ENCODE measurements at places on chromosomes 16 and 17.

DNA sequence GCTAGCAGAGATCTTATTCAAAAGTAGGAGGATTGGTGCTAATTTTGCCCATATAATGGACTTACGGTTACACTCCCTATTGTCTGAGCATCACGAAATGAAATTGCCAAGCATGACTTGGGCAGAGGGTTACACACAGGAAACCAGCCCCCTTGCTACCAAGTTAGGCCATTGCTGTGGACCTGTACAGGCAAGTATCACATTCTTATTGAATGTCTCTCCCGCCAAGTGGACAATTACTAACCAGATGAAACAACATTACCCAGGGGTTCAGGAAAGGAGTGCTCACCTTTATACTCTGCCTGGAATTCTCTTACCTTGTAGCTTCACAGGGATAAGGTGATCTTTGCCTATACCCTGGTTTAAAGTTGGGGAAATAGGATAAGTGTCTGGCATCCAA lies 70.6 kb upstream of the TOX3 start:
- no peak for DNase-seq

DNA sequence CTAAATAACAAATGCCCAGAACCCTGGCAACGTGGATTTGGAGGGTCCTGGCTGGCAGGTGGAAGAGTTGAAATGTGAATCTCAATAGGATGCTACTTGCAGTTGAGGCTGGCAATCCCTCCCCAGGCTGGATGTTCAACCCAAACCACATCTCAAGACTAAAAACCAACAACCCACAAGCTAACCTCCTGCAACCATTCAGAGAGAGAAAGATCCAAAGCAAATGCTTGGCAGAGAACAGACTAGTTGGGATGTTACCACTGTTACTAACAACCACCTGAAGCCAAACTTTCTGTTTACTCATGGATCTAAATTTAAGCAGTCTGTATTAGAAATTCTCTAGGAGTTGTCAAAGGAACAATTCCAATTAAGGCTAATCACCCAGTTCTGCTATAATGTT lies 27.9 kb downstream of the SMG6 start:
- no peak for DNase-seq

- DNase-seq = no peak
These were observed 165.8 kb downstream of the CHD9 start for GRCh38 chr16:53220585-53220984.

DNA sequence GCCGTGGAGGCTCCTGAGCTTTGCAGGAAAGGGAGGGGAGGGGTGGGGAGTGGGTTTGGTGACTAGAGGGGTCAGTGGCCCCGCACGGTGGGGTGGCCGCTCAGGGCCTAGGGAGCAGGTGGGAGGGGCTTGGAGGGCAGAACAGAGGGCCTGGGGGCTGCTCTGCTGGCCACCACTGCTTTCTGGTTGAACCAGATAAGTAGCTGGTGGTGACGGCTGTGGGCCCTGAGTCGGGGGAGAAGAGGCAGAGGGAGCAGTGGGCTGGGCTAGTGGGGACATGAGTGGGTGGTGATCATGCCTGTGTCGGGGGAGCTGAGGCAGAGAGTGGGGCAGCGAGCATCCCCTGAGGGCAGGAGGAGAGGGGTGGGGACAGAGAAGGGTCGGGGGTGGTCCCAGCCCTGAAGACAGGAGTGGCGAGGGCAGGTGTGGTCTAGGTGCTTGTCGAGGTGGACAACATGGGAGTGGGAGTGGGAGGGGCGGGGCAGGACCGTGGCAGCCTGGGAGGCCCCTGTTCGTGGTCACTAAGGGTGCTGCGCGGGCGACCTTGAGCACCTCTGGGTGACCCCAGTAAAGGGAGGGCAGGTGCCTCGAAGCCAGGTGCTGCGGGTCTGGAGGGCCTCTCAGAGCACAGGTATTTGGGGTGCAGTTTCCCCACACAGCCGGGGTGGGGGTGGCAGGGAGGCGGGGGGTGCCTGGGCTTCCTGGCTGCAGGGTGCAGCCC lies 6.3 kb upstream of the CD7 start:
- peak; percentile 60 for DNase-seq

- DNase-seq = peak; percentile 44
These were observed 71.2 kb upstream of the LGALS9 start for GRCh38 chr17:27559506-27560481.

DNA sequence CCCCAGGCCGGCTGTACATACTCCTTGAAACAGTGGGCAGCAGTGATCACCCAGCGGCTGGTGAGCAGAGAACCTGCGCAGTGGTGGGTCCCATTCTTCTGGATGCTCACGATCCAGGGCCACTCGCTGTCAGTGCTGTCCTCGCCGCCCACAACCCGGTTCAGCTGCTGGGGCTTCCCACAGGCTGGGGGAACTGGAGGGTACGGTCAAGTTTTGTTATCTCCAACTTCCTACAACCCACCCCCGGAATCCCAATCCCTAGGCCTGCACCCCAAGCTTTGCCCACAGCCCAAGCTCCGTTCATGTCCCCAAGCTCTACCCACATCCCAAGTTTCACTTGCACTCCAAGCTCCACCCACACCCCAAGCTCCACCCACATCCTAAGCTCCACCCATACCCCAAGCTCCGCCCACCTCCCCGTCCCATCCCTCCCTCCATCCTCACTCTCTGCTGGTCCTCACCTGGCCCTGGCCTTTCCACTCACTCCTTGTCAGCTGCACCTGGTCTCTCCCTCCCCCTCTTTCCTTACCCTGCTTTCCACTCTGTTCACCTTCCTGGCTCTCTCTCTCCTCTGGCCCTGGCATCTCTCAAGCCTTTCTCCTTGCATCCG lies 1.8 kb downstream of the PRSS22 start:
- peak; percentile 62 for DNase-seq

GRCh38 chr16:86988920-86989696 lies 328.1 kb downstream of the C16orf95 start:
- no peak for DNase-seq

DNA sequence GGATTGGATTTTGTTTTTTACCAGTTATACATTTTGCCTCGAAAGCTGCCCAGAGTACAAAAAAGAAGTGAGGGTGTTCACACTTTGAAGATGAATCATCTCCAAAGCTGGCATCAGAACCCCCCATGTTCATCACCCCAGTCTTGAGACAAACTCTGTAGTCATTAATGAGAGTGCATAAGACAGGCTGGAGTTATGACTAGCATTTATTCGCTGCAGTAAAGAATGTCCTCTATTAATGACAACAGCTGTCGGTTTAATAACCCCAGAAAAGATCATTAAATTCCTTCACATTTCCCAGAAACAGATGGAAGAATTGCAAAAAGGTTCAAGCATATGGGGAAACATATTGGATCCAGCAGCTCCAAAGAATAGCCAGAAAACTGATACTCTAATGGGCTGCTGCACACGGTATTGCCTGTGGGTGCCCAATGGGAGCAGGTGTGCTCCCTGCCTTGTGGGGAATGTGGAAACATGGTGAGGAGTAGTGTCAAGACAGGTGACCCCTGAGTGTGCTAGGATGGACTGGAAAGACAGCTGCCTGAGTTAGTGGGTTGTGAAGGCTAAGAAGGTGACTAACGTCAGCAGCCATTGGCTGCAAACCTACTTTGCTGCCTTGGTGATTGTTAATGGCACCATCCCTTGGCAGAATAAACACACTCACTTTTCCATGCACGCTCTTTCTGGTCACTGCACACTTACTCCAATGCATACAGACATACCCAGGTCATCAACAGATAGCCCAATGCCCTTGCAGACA lies 81.9 kb downstream of the AIPL1 start:
- no peak for DNase-seq

DNA sequence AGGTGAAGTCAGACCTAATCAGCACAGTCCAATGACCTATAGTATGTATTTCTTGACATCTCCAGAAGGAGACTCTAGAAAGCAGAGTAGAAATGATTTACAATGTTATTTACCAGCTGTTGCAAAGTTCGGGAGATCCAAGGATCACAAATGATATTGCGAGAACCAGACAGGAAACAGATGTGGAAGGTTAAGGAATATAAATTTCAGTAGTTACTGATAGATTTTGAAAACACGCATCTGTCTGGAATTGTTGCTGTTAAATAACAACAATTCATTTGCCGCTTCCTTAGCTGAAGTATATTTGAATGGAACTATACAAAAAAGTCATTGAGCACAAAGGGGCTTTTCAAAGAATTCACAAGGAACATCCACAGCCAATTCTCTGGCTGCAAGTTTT lies 72.0 kb downstream of the STXBP4 start:
- DNase-seq = no peak
